ENCODE measurements at places on chromosomes 1 and 21.
A peak's percentile ranks its signal among the peaks of the same experiment; 100 is the strongest.

- DNase-seq, result no peak
Observed at GRCh38 chr1:230204842-230205241, 137.8 kb downstream of the GALNT2 start.

GRCh38 chr1:89725011-89725370 lies 92.1 kb downstream of the LRRC8C start:
- DNase-seq, result no peak

GRCh38 chr1:236495467-236496112 lies 28.2 kb upstream of the LGALS8 start:
- no peak for DNase-seq

DNA sequence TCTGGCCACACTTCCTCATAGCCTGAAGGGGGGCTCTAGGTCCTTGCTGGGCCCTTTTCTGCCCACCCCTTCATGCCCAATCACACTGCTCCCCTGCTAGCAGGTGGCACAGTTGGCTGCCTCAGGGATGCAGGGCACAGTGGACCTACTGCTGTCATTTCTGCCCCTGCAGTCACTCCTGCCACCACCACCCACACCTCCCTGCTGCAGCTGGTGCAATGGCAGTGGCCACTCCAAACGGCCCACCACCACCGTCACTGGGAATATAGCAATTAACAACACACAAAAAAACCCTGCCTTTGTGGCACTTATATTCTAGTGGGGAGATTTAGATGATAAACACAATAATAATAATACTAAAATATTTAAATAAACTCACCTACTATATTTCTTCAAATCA lies 162.4 kb upstream of the DUSP10 start:
- DNase-seq, result no peak

GRCh38 chr1:44808938-44809917 lies 905 bp downstream of the BTBD19 start:
- DNase-seq, result no peak

DNA sequence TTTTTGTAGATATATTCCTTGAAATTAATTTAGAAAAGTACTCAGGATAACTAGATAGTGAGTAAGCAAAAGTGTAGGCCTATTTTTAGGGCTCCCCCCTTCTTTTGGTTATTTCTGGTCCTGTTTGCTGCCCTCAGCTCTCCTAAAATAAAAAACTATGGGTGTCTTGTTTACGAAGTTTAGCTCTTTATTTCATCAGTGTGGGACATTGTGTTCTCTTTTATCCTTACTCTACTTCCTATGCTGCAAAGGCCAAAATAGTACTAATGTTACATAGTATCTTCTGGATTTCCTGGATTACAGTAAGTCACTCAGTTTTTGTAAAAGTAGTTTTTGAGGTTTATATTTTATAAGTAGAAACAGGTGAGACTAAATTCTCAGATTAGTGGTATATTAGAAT lies 15.4 kb downstream of the CEP350 start:
- no peak for DNase-seq

GRCh38 chr21:27536319-27536718 lies 569.4 kb upstream of the ADAMTS5 start:
- no peak for DNase-seq

DNA sequence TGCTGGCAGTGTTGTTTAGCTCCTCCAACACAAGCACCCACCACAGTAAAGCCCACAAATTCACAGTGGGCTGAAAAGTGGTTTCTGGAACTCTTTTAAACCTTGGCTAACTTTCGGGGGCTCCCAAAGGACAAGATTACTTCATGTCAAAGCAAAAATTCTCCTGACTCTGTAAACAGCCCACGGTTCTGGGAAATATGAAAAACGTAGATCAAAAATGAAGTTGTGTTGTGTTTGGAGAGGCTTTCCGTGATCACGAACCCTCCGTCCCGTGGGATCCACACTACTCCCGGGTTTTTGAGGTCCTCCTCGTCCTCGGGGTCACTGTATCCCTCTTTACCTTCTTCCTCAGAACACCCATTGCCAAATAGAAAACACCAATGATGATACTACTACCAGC lies 159.0 kb upstream of the RUNX1 start:
- no peak for DNase-seq

GRCh38 chr1:92411511-92411910 lies 75.2 kb downstream of the GFI1 start:
- no peak for DNase-seq

DNA sequence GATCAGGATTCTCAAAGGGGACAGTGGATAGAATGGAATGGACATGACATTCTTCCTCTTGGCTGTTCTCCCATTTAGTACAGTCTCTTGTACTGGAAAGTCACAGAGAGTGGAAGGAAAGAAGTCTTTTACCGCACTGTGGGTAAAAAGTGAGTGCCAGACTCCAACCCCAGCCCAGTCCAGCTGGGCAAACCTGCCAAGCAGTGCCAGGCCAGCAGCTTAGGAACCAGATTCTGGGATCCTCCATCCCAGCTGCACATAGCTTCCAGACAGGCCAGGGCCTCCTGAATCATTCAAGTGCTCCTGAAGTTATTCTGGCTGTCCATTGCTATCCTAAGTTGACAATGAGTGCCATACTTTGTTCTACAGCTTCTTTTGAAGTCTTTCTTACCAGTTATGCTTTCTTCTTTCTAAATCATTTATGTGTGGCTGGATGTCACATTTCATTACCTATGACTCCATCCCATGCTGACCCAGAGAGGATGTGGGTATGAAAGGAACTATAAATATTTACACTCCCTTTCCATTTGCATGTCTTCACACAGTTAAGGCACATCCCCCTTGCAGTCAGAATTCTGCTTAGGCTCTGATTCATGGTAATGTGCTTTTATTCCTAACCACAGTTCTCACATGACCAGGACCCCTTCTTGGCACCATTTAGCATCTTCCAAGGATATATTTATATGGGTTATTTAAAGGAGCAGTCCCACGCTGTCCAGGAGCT lies 88.9 kb downstream of the AK5 start:
- DNase-seq, result no peak

GRCh38 chr1:58968360-58968952 lies 184.6 kb upstream of the JUN start:
- no peak for DNase-seq

DNA sequence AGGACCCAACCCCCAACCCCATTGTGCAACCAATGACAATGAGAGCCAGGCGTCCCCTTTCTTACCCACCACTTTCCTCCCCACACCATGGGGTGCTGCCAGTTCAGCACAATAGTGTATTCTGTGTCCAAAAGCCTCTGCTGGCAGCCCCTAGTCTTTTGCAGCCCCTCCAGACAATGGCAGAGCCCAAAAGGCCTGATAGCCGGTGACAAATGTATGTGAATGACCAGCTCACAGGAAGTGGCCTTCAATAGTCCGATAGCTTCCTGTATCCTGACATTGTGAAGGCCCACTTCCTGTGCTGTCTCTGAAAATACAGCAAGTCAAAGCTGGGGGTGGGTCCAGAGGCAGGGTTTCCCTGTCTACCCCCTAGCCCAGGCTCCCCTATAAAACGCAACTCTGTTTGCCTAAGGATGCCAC lies 16.6 kb downstream of the SMIM12 start:
- no peak for DNase-seq

DNA sequence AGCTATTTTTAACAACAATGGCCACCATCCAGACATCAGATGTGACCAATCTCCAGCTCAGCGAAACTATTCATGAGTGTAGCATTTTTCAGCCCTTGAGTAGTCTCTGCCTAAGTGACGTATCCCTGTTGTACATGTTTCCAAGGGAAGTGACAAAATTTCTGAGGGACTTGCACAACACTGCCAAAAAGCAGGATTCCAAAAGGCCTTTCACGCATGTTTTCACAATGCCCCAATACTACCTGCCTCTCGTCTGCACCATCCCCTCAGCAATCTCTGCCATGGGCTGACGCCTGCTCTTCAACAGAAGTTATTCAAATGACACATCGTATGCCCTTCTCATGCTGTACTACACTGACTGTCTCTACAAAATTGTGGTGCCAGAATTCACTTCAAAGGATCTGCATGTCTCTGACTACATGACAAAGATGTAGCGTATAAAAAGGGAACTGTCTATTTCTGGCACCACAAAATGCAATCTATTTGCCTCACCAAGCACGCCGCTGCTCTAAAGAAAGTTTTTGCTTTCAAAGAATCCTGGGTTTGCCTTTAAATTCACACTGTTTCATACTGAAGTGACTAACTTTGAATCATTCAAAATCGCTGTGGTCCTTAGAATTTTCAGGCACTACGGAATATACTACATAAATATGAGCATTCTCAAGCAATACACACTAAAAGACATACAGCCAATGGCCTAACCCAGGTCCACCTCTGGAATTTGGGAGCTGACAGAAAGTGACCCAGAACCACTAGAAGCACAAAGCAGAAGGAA lies 32.9 kb downstream of the JAK1 start:
- DNase-seq, result peak; percentile 40

GRCh38 chr1:54842206-54842915 lies 41.2 kb upstream of the TTC22 start:
- no peak for DNase-seq

- no peak for DNase-seq
Observed at GRCh38 chr1:25355841-25356395, 17.8 kb downstream of the TMEM50A start.

DNA sequence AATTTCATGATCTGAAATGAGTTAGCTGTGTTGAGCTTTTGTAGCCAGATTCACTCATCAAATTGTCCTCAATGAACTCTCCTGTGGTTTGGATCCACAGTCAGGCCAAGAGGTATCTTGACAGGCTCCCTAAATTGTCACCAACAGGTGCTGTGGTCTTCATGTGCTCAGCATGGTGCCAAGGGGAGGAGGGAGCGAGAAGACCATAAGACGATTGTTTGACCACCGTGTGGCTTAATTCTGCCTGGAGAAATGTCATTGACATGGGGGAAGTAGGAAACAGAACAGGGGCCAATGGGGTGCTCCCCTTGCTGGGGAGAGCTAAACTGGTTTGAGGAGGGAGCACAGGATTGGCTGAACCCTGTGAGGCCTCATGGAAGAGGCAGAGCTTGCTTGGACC lies 219.3 kb downstream of the KCNJ6 start:
- no peak for DNase-seq

GRCh38 chr1:235802573-235803346 lies 63.9 kb downstream of the LYST start:
- DNase-seq, result no peak

- DNase-seq, result no peak
Observed at GRCh38 chr1:203150511-203151297, 23.2 kb downstream of the ADORA1 start.

- no peak for DNase-seq
Observed at GRCh38 chr1:99851850-99852454, 1.8 kb downstream of the AGL start.

DNA sequence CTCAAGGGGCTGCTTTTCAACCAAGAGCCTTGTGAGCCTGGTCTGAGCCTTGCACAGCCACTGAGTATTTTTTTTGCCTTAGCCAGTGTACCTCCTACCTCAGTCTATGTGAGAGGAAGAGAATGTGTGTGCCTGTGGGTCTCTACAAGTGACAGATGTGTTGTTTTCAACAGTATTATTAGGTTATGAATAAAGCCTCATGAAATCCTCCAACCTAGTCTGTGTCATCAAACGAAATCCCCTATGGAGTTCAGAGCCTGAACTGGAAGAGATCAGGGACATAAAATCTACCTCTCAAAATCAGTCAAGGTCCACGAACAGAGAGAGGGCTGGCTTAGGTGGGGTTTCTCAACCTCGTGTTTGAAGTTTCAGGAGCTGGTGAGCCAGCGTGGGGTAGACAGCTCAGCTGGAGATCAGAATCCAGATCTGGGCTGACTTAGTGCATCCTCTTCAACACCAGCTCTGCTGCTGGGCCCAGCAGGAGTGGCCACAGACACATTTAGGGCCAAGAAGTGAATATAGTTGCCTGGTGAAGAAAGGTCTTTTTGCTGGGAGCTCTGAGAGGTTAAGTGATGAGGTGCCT lies 8.2 kb downstream of the XKR8 start:
- DNase-seq, result no peak

GRCh38 chr1:55310505-55310971 lies 95.4 kb upstream of the USP24 start:
- DNase-seq, result peak; percentile 3

- DNase-seq, result peak; percentile 53
Observed at GRCh38 chr1:35718492-35719336, at the start of gene C1orf216. Gene C1orf216 (minus strand): TSS chr1:35718884. CDS start chr1:35716321, 2,563 bp downstream.

GRCh38 chr1:232316864-232317263 lies 313.1 kb downstream of the SIPA1L2 start:
- DNase-seq, result no peak

- DNase-seq, result no peak
Observed at GRCh38 chr1:163706915-163707314, 385.2 kb downstream of the NUF2 start.

DNA sequence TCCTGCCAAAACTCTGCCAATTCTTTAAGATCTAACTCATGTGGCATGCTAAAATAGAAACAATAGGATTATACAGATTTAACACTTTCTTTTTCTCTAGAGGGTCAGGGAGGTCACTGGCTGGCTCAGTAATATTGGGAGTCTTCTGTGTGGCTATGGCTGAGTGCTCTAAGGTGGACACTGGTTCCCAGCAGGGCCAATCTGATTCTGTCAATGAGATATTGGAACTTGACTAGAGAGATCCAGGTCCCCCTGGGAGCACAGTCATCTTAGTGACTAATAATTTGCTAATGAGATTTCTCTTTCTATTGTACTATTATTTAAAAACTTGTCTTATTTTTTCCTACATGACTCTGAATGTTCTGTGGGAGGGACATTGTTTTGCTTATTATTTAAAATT lies 69.1 kb upstream of the ZP4 start:
- DNase-seq, result no peak

DNA sequence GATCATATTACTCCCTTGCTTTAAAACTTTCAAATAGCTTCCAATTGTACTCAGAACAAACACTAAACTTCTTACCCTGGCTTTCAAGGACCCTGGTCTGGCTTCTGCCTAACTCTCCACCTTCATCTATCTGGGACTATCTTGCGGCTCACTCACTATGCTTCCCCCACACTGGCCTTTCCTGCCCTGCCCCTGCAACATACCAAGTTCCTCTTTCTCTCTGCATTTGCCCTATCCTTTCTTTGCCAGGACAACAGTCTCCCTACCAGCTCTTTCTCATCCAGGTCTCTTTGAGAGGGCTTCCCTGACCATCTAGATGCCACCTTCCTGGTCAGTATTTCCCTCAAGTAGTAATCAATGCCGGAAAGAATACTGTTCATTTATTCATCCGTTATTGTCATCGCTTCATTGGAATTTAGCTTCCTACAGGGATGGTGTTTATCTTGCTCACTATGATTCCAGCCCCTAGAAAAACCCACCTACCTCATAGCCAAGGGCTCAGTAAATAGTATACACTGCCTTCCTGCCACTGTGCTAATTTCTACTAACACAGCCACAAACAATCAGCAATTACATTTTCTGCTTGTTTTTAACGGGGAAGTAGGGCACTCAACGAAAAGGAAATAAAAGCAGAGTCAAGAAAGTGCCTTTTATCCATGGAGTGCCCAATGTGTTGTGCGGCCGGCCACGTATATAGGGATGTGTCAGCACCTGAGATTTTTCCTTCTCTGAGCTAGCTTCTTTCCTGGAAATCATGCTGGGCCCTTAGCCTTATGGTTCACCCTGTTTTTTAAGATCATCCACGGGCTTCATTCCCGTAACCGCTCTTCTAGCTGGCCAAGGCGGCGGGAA lies 521 bp upstream of the CDC7 start:
- DNase-seq, result no peak

All from occipital lobe (tissue), 3 donors.